ENCODE measurements at places on chromosomes 1 and 21.
A peak's percentile ranks its signal among the peaks of the same experiment; 100 is the strongest.

DNA sequence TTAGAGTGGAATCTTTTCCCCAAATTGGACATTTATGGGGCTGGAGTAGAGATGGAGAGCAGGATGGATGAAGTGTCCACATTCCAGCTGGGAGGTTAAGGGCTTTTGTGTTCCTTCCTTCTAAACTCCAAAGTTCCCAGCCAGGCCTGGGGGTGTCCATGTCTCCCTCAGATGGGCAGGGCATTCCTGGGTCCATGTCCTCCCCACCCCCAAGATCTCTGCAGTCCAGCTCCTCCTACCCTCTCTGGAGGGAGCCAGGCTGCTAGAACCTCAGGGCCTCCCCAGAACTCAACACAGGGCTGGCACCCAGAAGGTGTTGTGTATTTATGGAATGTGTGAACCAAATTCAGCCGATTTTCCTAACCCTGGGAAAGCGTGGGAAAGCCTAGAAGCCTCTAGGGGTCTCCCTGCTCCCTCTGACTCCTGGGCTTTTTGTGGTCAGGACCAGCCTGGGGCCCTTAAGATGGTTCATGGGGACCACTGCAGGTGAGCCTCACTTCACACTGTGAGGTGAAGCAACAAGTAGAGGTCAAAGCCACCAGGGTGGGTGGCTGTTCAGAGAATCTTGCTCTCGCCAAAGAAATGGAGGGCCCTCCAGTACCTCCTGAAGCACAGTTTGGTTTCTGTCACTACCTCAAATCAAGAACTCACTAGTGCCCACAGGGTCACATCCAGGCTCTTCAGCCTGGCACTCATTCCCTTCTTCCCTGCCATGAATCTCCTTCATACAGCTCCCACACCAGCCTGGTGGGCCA, 54.8 kb downstream of the GLIS1 start:
- no peak for DNase-seq

DNA sequence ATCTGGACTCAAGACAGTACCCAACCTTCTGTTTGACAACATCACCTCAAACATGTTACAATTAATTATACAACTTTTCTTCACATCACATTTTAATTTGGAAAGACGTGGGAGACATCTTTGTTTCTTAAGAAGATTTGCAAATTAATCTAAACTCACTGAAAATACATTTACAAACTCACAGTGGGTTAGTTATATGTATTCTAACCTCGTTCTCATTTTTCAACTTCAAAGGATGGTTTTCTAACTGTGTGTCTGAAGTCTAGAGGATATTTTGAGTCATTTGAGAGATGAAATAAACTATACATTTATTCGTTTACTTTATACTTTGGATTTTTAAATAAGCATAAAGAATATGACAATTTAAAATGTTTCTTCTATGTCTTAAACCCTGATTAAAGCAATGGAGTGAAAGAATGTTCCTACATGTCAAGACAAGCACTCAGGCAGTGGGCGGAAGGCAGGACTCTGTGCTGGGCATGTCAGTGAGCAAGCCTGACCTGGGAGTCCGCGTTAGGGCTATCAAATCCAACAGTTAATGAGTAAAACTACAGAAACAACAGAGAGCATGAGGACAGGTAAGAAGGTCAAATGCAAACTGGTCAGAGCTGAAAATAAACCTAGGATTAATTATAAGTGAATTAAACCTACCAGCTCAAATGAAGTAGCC, 76.5 kb upstream of the CTTNBP2NL start:
- no peak for DNase-seq

DNA sequence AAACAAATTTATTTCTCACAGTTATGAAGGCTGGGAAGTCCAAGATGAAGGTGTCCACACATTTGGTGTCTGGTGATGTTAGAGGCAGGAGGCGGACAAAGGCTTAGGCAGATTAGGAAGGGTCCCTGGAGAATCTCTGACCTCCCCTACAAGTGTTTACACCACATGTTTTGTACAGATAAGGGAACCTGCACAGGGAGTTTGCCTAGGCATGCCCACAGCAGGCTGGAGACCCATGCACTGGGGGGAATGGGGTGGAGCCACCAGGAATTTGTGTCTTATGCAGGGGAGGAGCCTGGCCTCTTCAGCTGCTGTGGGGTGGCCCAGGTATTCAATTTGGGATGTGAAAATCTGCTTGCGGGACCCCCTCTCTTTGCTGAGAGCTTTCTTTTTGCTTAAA, 131.3 kb downstream of the PATJ start:
- DNase-seq = no peak

- no peak for DNase-seq
Measured at GRCh38 chr1:5831600-5832335, 160.5 kb downstream of the NPHP4 start.

GRCh38 chr1:87186346-87186745, 142.3 kb upstream of the LMO4 start:
- no peak for DNase-seq

DNA sequence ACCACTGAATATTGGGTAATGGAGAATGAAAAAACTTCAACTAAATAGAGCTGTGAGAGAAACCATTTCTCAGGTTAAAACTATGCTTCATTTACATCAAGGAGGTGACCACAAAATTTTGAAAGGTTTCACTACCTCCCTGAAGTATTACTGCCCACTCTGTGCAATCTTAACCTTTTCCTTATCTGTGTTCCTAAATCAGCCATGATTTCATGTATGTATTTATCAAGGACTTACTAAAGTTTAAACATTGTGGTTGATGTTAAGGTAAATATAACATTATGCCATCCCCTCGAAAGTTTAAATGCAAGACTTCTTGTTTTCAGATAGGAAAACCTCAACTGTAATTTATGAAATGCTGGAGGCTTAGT, 84.4 kb downstream of the CLEC20A start:
- DNase-seq = no peak

DNA sequence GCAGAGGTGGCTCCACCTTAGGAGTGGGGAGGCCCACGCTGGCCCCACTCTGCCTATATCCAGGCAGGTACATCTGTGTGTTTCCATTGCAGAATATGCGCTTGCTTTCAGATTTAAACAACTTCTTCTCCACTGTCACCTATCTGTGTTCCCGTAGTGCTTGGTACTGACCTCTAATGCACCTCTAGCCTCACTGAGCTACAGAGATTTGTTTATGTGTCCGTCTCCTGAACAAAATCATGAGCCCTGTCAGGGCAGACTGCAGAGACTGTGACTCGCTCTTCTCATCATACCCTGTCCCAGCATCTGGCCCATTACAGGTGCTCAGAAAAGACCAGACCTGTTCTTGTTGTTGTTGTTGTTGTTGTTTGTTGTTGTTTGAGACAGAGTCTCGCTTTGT, 14.5 kb upstream of the LRRC38 start:
- no peak for DNase-seq

DNA sequence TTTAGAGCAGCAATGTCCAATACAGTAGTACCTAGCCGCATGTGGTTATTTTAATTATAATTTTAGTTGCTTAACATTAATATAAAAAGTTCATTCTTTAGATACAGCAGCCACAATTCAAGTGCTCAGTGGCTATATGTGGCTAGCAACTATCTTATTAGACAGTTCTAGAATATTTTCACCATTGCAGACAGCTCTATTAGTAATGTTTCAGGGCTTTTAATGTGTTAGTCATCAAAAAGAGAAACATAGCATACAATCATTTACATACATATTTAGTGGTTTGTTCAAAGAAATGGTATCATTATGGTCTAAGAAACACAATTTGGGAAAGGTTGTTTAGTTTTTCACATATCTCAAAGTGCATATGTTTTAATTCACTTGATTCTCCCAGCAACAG, 66.6 kb upstream of the DYNLT5 start:
- DNase-seq = peak; percentile 23

- DNase-seq = peak; percentile 9
Measured at GRCh38 chr1:5745800-5746610, 246.2 kb downstream of the NPHP4 start.

- DNase-seq = no peak
Measured at GRCh38 chr21:33047231-33047630, 21.5 kb downstream of the OLIG2 start.

DNA sequence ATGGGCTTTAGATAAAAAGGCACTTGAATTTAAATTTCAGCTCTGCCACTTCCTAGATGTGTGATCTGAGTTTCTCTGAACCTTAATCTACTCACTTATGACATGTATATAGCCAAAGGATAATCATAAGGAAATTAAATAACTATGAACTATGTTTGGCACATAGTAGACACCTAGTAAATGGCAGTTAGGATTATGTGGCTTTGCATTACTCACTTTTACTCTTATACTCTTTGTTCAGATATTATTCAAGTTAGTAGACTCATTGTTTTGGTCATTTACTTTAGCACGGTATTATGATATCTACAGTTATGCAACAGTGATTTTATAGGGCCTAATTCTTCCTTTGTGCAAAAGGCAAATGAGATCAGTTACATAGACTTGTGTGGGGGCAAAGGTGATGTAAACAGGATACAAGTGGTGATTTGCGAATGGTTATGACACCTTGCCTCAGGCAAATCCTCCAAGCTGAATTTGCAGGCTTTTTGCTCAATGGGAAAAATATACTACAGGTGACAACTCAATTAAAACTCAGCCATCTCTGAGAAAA, 297.2 kb upstream of the PBX1 start:
- DNase-seq = no peak

GRCh38 chr1:228194921-228195812, 12.7 kb upstream of the OBSCN start:
- no peak for DNase-seq

GRCh38 chr21:32377506-32377905, 15.3 kb downstream of the URB1 start:
- no peak for DNase-seq

DNA sequence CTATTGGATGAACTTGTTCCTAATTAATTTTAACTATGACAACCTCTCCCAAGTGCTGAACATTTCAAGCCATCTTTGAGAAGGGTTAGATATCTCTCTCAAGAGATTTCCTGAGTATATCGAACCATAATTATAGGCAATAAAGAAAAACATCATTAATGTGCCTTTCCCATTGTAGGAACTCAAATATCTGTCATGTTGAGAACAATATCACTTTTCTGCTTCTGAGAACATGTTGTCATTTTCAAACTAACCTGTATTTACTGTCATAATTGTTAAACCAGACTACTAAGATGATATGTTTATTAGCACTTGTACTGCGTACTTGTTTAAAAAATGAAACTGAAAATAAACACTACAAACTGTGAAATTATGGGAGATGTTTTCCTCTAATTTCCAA, 4.3 kb downstream of the EPS15 start:
- DNase-seq = no peak

DNA sequence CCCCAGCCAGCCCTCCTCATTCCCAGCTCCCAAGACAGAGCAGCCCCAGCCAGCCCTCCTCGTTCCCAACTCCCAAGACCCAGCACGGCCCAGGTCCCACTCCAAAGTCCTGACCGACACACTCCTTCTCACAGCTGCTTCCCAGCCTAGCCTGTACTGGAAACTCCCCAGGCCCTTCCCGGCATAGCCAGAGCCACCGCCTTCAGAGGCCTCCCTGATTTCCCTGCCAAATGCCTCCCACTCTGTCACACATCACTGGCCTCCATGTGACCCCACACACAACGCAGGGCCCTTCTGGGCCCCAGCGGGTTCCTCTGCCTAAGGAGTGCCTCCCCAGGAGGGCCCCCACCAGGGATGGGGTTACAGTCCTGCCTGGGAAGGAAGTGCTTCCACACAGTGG, 2.8 kb downstream of the UBE2J2 start:
- DNase-seq = no peak

DNA sequence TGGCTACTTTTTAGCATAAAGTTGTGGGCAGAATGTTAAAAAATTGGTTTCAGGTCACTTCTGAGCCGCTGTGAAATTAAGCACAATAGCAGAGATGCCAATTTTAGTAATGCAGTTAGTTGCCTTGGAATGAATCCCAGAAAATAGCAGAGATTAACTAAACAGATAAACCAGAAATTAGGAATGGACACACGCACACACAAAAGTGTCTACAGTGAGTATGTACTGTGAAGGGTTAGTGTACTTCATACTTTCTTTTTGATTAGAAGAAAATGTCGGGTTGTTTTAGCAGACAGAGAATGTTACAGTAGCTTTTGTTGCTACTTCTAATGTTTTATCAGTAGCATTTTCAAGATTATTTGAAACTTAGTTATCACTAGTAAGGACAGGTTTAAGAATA, 106.7 kb downstream of the LEPR start:
- no peak for DNase-seq

- DNase-seq = no peak
Measured at GRCh38 chr1:58971629-58972140, 187.8 kb upstream of the JUN start.

DNA sequence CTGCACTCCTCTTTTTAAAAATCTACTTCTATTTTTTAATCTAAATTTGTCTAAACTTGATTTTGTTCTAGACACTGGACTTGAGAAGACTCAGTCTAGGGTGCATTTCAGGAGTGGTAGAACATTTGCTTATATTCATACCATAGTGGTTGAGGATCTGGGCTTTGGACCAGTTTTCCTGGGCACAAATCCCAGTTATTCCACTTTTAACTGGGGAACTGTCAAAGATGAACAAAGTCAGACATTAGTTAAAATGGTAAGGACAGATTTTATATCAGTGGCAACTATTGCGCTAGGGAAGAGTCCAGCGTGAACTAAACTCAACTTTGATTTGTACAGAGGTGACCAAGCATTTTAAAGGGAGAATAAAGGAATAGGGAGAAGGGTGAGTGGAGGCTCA, 102.4 kb downstream of the FMN2 start:
- no peak for DNase-seq

- DNase-seq = no peak
Measured at GRCh38 chr1:186275822-186276221, 99.2 kb downstream of the TPR start.

DNA sequence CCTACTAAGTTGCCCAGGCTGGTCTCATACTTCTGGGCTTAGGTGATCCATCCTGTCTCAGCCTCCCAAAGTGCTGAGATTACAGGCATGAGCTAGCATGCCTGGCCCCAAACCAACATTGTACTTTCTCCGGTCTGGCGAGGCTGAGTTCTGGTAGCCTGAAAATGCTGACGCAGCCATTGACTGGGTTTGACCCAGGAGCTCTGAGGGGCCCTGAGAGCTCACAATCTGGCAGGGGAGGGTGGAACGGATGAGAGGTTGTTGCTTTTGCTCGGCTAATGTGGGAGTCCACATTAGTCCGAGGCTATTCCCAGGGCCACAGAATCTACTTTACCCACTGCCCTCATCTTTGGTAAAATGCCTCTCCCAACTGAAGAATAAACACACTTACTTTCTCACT, 35.1 kb upstream of the PARP1 start:
- no peak for DNase-seq

DNA sequence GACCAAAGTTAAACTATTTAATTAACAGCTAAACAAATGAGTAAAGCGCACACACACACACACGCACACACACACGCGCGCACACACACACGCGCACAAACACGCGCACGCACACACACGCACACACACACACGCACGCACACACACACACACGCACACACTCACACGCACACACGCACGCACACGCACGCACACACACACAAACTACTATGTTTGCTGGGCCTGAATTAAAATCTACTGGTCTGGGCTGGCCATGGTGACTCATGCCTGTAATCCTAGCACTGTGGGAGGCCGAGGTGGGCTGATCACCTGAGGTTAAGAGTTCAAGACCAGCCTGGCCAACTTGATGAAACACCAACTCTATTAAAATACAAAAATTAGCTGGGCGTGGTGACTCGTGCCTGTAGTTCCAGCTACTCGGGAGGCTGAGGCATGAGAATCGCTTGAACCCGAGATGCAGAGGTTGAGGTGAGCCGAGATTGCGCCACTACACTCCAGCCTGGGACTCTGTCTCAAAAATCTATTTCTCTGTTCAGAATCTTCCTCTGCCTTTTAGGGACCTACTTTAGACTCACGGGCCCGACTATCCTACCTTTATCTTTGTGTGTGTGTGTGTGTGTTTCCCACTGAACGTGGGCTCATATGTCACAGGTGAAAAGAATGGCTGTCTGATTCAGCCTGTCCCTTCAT, 37.5 kb upstream of the DNAJC11 start:
- no peak for DNase-seq
